ENCODE measurements at places on chromosomes 1 and 21. TPM values are rescaled to one million over a fixed set of nuclear protein-coding genes. Genes with fewer than 3 reads are reported as not detected.

DNA sequence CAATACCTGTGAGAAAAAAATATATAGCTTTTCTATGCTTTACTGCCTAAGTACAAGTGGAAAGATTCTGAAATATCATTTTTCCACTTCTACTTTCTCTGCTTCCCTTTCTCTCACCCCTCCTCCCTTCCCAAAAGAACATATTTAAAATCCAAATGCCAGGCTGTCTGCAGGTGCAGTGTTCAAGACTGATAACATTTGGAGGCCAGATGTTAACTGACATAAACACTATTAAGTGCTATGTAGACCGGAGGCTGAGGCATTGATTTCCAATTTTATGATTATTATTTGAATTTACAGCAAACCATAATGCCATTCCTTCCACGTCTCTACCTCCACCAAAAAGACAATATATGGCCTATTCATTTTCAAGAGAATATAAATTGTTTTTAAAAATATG is 296.9 kb upstream of the SGIP1 start:
- no peak for DNase-seq

DNA sequence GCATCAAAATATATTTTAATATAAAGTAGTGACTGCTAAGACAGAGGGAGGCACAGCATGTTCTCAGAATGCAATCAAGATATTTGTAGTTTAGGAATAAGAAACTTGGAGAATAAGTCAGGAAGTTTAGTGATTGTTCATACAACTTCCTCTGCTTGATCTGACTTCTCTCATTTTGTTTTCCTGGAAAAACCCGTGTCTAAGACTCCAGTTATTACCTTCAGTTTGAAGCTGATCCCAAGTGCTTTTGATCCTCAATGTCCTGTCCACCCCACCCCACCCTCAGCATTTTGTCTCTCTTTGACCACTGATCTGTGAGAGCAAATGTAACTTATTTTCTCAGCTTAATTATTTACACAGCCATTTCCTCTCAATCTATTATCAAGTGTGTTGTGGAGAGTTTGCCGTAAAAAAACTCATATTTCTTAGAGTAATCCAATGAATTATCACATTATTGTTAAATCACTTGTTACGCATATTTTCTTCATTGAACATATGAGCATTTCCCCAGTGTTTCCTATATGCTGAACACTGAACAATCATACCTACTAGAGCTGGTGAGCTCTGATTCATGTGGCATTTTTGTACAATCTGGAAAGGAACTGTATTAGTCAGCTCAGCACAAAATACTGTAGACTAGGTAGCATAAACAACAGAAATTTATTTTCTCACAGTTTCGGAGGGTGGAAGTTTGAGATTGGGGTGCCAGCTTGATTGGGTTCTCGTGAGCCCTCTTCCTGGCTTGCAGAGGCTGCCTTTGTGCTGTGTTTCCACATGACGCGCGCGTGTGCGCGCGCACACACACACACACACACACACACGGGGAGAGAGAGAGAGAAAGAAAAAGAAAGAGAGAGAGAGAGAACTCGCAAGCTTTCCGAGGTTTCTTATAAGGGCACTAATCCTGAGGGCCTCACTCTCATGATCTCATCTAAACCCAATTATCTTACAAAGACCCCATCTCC is 65.5 kb upstream of the DPYD start:
- no peak for DNase-seq

DNA sequence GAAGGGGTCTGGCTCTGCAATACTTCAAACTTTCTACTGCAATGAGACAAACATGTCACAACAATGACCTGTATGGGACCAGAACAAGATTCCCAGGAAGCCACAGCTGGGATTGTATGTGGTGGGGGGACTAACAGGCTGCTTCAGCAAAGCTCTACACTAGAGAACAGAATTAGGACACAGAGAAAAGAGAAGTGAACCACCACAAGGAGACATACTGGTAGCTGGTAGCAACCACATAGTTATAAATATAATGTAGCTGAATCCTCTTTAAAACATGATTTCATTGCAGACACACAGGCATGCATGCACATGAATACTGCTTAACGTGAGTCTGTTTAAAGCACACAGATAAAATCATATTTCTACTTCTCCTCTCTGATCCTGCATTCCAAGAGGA is 3.5 kb upstream of the ILDR2 start:
- DNase-seq: peak; percentile 11

- DNase-seq: no peak
Observed at GRCh38 chr1:53325326-53326087, 2.4 kb downstream of the LRP8 start.

GRCh38 chr21:45481977-45482898 is 60.0 kb downstream of the SLC19A1 start:
- no peak for DNase-seq

- DNase-seq: no peak
Observed at GRCh38 chr1:248194117-248194516, 2.9 kb upstream of the OR2M3 start.

DNA sequence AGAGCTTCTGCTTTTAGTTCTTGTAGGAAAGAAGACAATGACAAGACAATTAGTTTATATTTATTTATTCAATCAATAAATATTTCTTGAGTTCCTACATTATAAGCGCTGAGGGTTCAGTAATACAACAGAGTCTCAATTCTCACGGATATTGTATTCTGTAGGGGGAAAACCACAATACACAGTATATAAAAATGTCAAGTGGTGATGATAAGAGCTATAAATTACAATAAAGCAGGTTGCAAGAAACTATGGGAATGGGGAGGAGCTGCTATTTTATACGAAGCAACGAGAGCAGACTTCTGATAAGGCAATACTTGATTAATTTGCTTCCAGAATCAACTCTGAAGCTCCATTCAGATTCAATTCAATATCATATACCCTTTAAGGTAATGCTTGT is 10.6 kb upstream of the XCL1 start:
- no peak for DNase-seq

DNA sequence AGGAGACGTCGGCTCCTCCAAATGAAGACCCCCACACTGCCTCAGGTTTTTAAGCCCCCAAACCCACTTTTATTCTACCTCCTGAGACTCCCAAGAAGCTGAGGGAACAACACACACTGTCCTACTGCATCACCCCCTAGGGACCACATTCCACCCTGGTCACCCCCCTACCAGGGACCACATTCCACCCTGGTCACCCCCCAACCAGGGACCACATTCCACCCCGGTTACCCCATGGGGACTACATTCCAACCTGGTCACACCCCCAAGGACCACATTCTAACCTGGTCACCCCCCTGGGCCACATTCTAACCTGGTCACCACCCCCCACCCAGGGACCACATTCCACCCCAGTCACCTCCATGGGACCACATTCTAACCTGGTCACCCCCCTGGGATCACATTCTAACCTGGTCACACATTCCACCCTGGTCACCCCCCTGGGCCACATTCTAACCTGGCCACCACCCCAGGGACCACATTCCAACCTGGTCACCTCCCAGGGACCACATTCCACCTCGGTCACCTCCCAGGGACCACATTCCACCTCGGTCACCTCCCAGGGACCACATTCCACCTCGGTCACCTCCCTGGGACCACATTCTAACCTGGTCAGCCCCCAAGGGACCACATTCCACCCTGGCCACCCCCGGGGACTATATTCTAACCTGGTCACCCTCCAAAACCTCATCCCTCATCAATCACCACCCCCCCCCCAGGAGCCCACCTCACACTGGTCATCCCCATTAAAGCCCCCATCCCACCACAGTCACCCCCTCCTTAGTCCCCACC is 587.6 kb downstream of the NPHP4 start:
- DNase-seq: no peak

DNA sequence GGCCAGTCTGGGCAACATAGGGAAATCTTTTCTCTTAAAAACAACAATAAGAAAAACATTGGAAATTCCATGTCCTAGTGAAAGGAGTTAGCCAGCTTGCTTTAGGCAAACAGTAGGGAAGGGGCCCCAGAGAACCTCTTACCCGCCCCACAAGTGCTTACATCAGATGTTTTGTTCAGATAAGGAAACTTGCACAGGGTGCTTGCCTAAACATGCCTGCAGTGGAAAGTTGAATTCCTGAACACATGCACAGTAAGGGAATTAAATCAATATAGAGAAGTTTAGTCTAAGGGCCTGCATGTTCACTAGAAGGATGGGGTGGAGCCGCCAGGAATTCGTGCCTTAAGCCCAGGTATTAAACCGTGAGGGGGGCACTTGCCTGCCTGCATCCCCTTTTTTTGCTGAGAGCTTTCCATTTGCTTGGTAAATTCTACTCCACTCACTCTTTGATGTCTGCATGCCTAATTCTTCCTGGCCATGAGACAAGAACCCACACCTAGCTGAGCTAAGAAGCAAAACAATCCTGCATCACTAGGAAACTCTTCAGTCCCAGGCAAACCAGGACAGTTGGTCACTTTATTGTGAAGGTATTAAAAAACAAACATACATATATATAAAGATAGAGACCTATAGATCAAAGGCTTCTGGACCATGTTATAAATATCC is 499.0 kb downstream of the SIPA1L2 start:
- peak; percentile 64 for DNase-seq

Gene CXADR
- polyA plus RNA-seq: 3.8 TPM

Gene ST6GALNAC3
- polyA plus RNA-seq: 0.06 TPM

Gene PCNT
- 10.0 TPM for polyA plus RNA-seq

Gene FGR
- polyA plus RNA-seq: 0.02 TPM

Gene VWA5B1
- not detected for polyA plus RNA-seq

Gene ETS2
- polyA plus RNA-seq: 32.5 TPM

Gene LCE1E
- polyA plus RNA-seq: 0.59 TPM

Gene ESRRG
- 0.01 TPM for polyA plus RNA-seq
